ENCODE measurements at places on chromosomes 4 and X.

- DNase-seq = no peak
Observed at GRCh38 chrX:109347632-109348031, 134.3 kb downstream of the GUCY2F start.

GRCh38 chr4:118740869-118741268, 55.7 kb downstream of the METTL14 start:
- no peak for DNase-seq

- no peak for DNase-seq
Observed at GRCh38 chr4:138300616-138301015, 58.5 kb upstream of the SLC7A11 start.

DNA sequence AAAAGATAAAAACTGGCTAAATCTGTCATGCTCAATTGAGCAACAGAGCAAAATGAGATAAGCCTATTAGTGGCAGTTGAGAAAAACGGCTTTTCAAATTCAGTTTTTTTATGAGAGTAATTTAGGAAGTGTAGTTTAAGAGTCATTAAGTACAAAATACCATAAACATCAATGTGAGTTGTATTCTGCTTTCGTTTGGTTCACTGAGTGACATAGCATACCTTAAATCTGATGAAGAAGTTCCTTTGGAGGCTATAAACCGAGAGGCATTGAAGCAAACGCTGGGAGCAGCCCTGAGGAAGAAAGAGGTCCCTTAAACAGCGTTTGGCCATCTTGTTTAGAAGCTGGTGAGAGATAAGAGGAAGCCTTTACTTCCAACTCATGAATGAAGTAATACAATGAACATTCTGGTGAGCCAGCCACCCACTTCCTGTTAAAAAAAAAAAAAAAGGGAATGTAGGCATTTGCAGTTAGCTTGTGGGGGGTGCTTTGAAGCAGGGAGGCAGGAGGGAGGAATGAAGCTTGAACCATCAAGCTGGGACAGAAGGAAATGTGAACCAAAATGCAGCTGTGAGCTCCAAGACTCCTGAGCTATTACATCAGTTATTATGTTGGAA, 132.3 kb downstream of the ZNF330 start:
- DNase-seq = no peak

GRCh38 chrX:122943918-122944317, 240.2 kb upstream of the GRIA3 start:
- no peak for DNase-seq

GRCh38 chrX:133749951-133750350, 235.4 kb downstream of the GPC3 start:
- no peak for DNase-seq

DNA sequence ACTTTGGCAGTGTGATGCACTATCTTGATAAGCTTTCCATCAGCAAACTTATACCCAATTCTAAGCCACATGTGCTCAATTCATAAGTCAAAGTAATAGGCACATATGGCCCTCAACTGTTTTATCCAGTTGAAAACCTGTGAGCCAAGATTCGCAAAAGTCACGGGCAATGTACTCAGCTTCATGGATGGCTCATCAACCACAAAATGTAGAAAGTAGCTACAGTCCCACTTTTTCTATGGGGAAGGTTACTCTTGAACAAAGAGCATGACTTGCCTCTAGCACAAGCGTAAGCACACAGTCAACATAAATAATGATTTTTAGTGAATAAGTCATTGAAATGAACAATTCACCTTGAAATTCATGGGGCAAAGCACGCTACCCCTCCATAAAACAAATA, 25.1 kb upstream of the DDX53 start:
- no peak for DNase-seq

GRCh38 chr4:127641524-127641923, 8.8 kb downstream of the INTU start:
- DNase-seq = no peak

- peak; percentile 69 for DNase-seq
Observed at GRCh38 chr4:6909113-6909969, at the start of gene TBC1D14. TSS of gene TBC1D14 (plus strand) at chr4:6909826. CDS start at chr4:6923390, 13,564 bp downstream.

DNA sequence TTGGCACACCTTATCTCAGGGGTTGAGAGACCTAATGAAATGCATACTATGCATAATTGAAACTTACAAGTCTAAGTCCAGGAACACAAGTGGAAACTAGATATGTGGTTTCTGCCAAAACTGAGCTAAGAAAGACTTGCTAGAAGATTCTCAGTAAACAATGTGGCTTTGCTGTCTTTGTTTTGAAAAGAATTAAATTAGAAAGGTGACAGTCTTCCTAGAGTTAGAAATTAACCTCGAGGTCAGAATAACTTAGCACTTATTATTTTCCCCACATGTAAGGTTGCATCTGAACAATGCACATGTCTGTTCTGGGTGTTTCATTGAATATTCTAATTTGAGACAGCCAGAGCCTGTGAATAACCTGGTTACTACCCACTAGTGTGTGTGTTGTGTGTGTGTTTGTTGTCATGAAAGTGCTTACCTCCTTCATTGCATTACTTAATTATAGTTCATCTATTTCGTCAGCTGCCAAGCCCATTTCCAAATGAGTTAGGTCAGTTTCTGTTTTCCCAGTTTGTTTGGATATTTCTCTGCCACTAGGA, 1.5 kb downstream of the EREG start:
- no peak for DNase-seq

GRCh38 chr4:140757232-140757630, 1.0 kb upstream of the TBC1D9 start:
- DNase-seq = no peak

DNA sequence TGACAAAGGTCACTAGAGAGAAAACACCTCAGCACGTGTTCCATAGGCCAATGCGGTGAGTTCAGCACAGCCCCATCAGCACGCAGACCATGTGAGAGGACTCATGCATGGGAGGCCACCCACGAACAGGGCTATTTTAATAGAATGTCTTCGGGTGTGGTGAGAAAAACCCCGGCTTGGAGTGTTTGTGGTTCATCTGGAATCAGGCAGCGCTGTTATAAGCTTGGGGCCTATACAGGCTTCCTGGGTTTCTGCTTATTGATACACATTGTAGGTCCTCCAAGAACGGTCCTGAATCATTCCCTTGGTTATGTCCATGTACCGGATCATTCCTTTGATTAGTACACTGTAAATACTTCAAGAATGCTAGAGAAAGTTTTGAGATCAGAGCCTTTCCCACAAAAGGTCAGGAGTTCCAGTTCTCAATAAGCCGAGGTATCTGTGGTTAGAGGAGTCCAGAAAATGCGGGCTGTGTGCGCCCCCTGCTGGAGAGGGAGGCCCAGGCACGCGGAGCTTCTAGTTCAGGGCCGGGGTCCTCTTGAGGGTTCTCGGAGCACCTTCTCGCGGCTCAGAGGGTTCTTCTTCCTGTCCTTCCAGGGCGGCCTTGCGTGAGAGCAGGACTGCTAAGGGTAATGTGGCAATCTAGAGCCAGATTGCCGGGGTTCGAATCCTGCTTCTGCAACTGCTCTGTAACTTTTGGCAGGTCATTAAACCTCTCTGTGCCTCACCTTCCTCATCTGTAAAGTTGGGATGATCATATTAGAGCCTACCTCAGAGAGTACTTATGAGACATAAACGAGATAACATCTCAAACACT, 51.8 kb downstream of the TLR10 start:
- DNase-seq = peak; percentile 81

- DNase-seq = no peak
Observed at GRCh38 chrX:132033166-132033565, 10.1 kb downstream of the STK26 start.

GRCh38 chr4:14303856-14304255, 676.3 kb upstream of the BOD1L1 start:
- DNase-seq = no peak

- DNase-seq = no peak
Observed at GRCh38 chrX:155534800-155535199, 76.4 kb upstream of the F8A3 start.
